Left ventricle myocardium inferior (tissue), 1 donor: ENCODE measurements at places on chromosomes 6 and 20.

DNA sequence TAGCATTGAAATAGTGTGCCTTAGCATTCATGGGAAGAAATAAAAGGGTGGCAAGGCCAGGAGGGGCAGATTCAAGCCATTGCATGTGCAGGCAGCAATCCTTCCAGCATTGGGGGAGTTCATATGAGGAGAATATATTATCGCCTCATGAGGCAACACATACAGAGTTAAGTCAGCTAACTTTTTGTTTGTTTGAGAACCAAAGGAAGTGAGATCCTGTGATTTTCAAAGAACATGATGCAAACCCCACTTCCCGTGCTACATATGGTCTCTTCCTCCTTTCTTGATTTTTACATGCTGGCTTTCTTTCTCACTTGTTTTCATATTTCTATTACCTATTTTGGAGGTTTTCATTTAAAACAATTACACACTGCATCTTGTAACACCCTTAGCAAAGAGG lies 579.7 kb upstream of the ARID1B start:
- no peak for DNase-seq

DNA sequence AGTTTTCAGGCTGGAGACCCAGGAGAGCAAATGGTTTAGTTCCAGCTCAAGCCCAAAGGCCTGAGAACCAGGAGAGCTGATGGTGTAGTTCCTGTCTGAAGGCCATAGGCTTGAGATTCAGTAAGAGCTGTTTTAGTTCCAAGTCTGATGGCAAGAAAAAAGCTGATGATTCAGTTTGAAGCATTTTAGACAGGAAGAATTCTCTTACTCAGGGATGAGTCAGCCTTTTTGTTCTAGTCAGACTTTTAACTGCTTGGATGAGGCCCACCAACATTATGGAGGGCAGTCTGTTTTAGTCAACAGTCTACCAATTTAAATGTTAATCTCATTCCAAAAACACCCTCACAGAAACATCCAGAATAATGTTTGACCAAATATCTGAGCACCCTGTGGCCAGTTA lies 2.5 kb downstream of the ZSCAN26 start:
- DNase-seq, result no peak

- no peak for DNase-seq
Measured at GRCh38 chr6:168774381-168774780, 333.4 kb downstream of the SMOC2 start.

GRCh38 chr20:13183005-13183404 lies 38.1 kb upstream of the ISM1 start:
- no peak for DNase-seq

DNA sequence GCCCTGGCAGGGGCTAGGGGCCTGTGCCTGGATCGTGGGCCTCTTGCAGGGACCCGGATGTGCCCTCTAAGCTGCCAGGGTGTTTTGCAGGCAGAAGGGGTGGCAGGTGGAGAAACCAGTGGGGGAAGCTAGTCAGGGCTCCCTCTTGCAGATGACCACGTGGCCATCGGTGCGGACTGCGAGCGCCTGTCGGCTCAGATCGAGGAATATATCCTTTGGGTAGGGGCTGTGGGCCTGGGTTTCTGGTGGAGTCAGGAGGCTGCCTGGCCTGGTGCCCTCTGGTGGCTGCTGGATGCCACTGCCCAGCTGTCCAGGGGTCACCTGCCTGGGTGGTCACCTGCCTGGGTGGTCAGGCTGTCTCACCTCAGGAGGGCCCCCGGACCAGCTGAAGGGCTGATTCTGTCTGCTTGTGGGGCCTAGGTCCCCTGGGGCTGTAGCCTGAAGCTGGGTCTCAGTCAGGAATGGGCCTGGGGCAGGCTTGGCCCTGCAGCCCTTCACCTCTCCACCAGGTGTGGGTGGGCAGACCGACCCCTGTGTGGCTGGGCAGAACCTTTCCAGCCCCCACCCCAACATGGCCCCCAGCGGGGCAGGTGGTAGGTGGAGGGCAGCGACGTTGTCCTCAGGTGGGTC lies 6.7 kb downstream of the TCEA2 start:
- no peak for DNase-seq

GRCh38 chr20:39602649-39603048 lies 640.5 kb downstream of the DHX35 start:
- DNase-seq, result no peak

DNA sequence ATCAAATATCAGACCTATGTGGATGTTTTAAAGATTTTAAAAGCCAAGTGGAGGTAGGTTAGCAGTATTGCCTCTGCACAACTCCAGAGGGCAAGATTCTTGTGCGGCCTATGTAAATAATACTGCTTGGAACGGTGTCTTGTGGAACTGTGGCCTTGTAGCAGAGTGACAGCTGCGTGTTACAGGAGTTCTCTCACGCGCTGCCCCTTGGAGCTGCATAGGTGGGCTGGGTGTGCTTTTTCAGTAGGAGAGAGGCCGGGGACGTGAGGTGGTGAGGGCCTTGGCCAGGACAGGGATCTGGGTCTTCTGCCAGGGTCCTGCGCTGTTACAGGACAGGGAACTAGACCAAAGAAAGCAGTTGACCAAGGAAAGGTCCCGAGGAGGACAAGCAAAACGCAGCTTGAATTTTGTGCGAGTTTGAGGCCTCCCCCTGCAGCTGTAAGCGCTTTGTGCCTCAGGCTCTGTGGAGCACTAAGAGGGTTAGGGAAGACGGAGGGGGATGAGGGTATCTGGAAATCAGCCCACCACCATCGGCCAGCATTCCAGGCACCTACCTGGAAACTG lies 1.5 kb downstream of the TMEM181 start:
- no peak for DNase-seq

DNA sequence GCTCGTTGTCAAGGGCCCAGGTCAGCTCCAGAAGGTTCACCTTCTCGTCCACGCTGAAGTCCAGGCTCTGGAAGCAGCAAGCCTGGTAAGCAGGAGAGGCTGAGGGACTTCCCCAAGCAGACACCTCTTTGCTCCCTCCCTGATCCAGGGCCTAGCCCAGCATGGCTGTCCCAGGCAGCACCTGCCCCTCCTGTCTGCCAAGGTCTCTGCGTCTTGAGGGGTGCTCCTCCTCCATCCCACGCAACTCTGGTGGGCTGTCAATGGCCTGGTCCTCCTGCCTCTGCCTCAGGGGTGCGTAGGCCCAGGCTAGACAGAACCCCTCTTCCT lies 87.1 kb downstream of the NINL start:
- no peak for DNase-seq
